Hepatocyte (in vitro differentiated cells): ENCODE measurements at places on chromosomes 1 and 21.

GRCh38 chr1:22117238-22117637, 25.7 kb downstream of the WNT4 start:
- no peaks in the 10 kb centered on the region for H3K36me3 ChIP-seq
- H3K27me3 ChIP-seq: no peaks in the 10 kb centered on the region
- H3K4me1 ChIP-seq: peaks cover 12% of the 10 kb centered on the region
- H3K27ac ChIP-seq: no peak overlapping the region
- DNase-seq: no peak

DNA sequence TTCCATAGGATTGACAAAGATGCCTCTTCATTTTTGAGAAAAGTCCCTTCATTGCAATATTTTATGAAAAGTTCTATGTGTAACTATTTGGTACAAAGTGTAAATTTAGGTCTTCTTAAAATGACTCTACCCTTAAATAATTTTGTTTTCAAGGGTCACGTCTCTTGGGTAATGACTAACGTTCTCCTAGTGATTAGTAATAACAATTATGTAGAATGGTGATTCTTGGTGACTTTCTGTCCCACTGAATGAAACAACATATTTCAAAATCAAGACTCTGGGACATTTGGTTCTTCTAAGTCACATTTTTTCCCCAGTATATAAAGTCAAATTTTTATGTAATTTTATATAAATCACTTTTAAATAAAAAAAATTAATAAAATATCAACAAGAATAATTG, 277.5 kb upstream of the ADAMTS5 start:
- no peaks in the 10 kb centered on the region for H3K27me3 ChIP-seq
- H3K4me1 ChIP-seq: no peaks in the 10 kb centered on the region
- no peak overlapping the region for H3K4me3 ChIP-seq
- no peak overlapping the region for H3K27ac ChIP-seq

GRCh38 chr1:223143537-223144248, 645 bp upstream of the TLR5 start:
- H3K4me1 ChIP-seq: peaks cover 13% of the 10 kb centered on the region
- peak; percentile 48 for DNase-seq
- H3K27ac ChIP-seq: peak overlapping the region; percentile 56
- H3K36me3 ChIP-seq: no peaks in the 10 kb centered on the region
- H3K27me3 ChIP-seq: no peaks in the 10 kb centered on the region
- no peak overlapping the region for H3K4me3 ChIP-seq

GRCh38 chr1:167216809-167217208, 3.9 kb upstream of the POU2F1 start:
- no peak for DNase-seq
- no peaks in the 10 kb centered on the region for H3K36me3 ChIP-seq
- no peaks in the 10 kb centered on the region for H3K4me1 ChIP-seq
- H3K27me3 ChIP-seq: no peaks in the 10 kb centered on the region

- no peaks in the 10 kb centered on the region for H3K4me1 ChIP-seq
- H3K4me3 ChIP-seq: no peak overlapping the region
- no peaks in the 10 kb centered on the region for H3K27me3 ChIP-seq
- no peak overlapping the region for H3K27ac ChIP-seq
Measured at GRCh38 chr21:43300496-43301408, 126.2 kb downstream of the SIK1 start.

DNA sequence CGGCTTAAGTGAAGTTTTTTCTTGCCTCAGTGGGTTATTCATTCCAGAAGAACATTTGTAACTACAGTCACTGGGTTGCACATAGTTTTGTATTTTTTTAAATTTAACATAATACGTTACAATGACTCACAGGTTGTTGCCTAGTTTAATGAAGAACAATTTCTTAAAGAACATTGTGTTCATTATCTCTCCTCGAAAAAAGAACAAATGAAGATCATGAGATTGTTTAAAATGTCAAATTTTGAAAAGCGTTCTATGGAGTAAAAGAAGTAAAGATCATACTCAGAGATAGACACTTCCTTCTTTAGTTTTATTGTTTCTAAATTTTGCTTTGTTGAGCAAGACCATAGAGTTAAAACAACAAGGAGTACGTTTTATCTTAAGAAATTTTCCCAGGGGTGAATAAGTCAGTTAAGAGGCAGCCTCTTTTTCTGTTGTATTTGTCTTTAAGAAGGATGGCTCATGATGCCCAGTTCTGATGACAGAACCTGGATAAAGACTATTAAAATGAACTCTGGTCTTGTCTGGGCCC, 10.5 kb upstream of the SLAMF1 start:
- H3K4me3 ChIP-seq: no peak overlapping the region
- peak overlapping the region; percentile 75 for H3K27ac ChIP-seq
- DNase-seq: no peak
- H3K4me1 ChIP-seq: peaks cover 24% of the 10 kb centered on the region
- H3K36me3 ChIP-seq: no peaks in the 10 kb centered on the region

DNA sequence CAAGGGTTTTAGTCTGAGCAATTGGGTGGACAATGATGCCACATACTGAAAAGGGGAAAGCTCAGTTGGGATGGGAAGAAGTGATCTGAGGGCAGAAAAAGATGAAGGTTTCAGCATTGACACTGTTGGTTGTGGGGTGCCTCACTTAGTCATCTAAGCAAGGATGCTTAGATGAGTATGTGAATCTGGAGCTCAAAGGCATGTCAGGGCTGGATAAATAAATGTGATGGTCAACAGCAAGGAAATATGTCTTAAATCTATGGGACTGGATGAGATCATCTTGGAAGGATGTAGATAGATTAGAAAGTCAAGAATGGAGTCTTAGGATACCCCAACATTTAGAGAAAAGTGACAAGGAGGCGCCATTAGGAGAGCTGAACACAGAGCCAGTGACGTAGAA, 114.6 kb downstream of the ZBTB18 start:
- H3K27ac ChIP-seq: no peak overlapping the region
- no peak for DNase-seq
- H3K36me3 ChIP-seq: no peaks in the 10 kb centered on the region
- peaks cover 9% of the 10 kb centered on the region for H3K4me1 ChIP-seq
- H3K27me3 ChIP-seq: no peaks in the 10 kb centered on the region

GRCh38 chr1:116138277-116138792, 27.1 kb downstream of the MAB21L3 start:
- DNase-seq: no peak
- no peak overlapping the region for H3K4me3 ChIP-seq
- H3K27me3 ChIP-seq: no peaks in the 10 kb centered on the region
- H3K4me1 ChIP-seq: no peaks in the 10 kb centered on the region

DNA sequence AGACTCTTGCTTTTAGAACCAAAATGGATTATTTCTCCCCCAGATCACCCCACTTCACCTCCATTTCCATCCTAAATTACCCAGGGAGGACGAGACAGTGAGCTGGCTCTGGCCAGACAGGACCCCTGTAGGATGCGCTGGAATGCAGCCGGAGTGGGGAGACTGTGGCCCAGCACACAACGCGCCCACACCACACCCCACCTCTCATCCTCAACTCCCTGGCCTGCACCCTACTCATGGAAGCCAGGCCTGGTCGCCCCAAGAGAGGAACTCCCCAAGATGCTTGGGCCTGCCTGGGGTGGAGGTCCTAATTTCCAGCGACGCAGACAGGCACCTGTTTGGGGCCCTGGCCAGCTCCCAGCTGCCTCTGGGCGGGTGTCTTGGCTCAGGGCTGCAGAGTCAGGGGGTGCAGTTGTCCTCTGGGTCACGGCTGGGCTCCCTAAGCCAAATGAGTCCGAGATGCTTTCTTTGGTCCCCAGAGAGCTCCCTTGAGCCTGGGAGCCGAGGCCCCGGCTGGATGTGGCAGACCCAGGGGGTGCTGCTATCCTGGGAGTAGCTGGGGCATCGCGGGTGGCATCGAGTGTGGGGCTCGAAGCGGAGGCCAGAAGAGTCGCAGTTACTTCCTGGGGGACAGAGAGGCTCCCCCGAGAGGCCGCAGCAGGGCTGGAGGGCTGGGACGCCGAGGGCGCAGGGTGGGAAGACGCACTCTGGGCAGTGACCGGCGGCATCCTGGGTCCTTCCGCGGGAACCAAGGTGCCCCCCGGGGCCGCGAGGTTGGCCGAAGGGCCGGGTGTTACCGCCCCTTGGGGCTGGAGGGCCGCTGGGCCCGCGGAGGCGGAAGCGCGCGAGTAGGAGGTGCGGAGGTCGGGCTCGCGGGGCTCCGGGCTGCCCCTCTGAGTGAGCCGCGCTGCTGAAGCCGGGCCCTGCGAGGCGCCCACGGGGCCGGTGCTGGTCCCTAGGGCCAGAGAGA, 10.4 kb downstream of the CLEC20A start:
- H3K4me3 ChIP-seq: no peak overlapping the region
- H3K27ac ChIP-seq: no peak overlapping the region
- H3K27me3 ChIP-seq: no peaks in the 10 kb centered on the region
- H3K4me1 ChIP-seq: no peaks in the 10 kb centered on the region
- DNase-seq: no peak

DNA sequence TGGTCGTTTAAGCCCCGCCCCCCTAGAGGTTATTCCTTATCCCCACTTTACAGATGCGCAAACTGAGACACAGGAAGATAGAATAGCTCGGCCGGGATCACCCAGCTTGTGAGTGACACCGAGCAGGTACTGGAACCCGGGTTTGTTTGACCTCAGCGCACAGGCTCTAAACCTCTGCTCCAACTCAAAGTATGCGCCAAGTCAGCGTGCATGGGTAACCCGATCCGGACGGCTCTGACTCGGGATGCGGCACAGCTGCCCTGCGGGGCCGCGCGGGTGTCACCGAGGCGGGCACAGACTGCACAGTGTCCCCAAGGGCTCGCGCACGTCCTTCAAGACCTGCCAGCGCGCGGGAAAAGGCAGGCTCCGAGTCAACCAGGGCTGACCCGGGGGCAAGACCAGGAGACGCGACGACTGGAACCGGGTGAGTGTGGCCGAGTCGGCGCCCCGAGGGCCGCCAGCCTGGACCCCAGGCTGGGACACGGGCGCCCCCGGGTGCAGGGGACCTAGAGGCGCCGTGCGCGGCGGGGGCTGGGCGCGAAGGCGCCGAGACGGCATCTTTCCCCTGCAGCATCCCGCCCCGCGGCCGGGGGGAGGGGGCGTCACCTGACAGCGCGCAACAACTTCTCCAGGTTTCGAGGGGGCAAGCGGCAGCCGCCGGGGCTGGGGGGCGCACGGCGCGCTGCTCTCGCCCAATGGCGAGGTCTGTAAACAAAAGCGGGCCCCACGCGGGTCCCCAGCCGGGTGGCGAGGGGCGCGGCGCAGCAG, 101.9 kb upstream of the SOD1 start:
- H3K4me3 ChIP-seq: peak overlapping the region; percentile 66
- H3K4me1 ChIP-seq: peaks cover 12% of the 10 kb centered on the region
- peaks cover 32% of the 10 kb centered on the region for H3K27me3 ChIP-seq

- peaks cover 19% of the 10 kb centered on the region for H3K4me1 ChIP-seq
- no peaks in the 10 kb centered on the region for H3K36me3 ChIP-seq
- no peak overlapping the region for H3K4me3 ChIP-seq
- H3K27ac ChIP-seq: no peak overlapping the region
- H3K27me3 ChIP-seq: no peaks in the 10 kb centered on the region
Measured at GRCh38 chr1:175203570-175204068, 11.0 kb upstream of the KIAA0040 start.

- H3K27ac ChIP-seq: no peak overlapping the region
- no peak overlapping the region for H3K4me3 ChIP-seq
- DNase-seq: no peak
Measured at GRCh38 chr1:221937155-221937953, 195.5 kb upstream of the DUSP10 start.

GRCh38 chr1:46489638-46490405, at the start of gene DMBX1:
Gene DMBX1 (plus strand): TSS chr1:46489836. CDS start chr1:46507011, 17,175 bp downstream.
- no peak within 1 kb of the TSS for H3K4me3 ChIP-seq
- peaks cover 98% of the 10 kb centered on the region for H3K27me3 ChIP-seq

DNA sequence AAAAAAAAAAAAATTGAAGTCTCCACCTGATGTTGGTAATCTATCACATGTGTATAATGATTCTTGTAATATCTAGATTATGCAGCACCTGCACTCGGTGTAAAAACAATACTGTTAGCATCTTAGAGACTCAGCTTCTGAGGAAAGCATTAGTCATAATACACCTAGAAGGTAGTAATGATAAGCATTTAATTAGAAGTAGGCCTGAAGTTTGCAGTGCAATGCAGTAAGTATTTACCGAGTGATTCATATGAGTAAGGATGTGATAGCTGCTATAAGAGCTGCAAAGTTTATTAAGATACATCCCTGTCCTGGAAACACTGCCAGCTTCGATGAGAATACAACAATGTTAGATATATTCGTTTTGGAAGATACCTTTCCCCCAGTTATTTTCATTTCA, 196.4 kb downstream of the GREM2 start:
- H3K4me3 ChIP-seq: no peak overlapping the region
- no peaks in the 10 kb centered on the region for H3K36me3 ChIP-seq
- DNase-seq: no peak
- no peak overlapping the region for H3K27ac ChIP-seq
- no peaks in the 10 kb centered on the region for H3K4me1 ChIP-seq

- no peaks in the 10 kb centered on the region for H3K4me1 ChIP-seq
- H3K36me3 ChIP-seq: no peaks in the 10 kb centered on the region
- no peak overlapping the region for H3K4me3 ChIP-seq
- H3K27ac ChIP-seq: no peak overlapping the region
Measured at GRCh38 chr1:224774378-224774777, 155.1 kb upstream of the DNAH14 start.

DNA sequence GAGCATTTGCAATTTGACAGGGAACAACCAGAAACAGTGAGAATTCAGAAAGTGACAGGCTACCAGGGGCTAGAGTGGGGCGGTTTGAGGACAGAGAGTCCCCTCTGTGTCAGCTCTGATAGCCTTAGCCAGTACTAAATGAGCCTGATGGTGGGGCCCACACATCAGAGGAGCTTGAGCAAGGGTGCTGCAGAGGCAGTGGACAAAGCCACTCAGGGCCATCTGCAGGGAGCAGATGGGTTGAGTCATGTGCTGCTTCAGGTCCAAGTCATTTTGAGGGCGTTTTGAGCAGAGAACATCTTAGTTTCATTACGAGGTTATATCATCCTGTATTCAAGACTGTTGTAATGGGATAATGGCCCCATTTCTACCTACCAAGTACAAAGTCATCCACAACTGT, 7.7 kb downstream of the LRRC52 start:
- no peaks in the 10 kb centered on the region for H3K36me3 ChIP-seq
- no peak overlapping the region for H3K4me3 ChIP-seq
- H3K27ac ChIP-seq: no peak overlapping the region
- H3K27me3 ChIP-seq: peaks cover 4% of the 10 kb centered on the region

- H3K4me1 ChIP-seq: no peaks in the 10 kb centered on the region
- no peaks in the 10 kb centered on the region for H3K27me3 ChIP-seq
- H3K27ac ChIP-seq: no peak overlapping the region
- DNase-seq: no peak
- no peak overlapping the region for H3K4me3 ChIP-seq
Measured at GRCh38 chr1:170215072-170215885, 69.5 kb downstream of the NTMT2 start.
